ENCODE measurements at places on chromosomes 12 and 14.

DNA sequence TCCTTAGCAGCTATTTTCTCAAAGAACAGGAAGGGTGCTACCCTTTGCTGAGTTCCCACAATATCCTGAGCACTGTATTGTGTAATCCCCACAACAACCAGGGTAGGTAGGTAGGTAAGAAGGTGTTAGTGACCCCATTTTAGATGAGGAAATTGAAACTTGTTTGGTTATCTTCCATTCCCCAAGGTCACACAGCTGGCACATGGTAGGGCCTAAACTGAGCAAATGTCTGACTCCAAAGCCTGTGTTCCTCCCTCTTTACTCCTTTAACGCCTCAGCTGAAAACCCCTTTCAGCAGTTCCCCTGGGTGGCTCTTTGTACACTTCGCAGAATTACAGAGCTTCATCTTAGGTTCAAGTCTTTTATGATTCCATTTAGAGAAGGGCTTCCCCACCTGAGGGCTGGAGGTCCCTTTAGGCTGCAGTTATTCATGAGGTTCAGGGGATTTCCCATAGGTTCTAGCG lies 26.5 kb upstream of the RIC8B start:
- DNase-seq, result no peak

DNA sequence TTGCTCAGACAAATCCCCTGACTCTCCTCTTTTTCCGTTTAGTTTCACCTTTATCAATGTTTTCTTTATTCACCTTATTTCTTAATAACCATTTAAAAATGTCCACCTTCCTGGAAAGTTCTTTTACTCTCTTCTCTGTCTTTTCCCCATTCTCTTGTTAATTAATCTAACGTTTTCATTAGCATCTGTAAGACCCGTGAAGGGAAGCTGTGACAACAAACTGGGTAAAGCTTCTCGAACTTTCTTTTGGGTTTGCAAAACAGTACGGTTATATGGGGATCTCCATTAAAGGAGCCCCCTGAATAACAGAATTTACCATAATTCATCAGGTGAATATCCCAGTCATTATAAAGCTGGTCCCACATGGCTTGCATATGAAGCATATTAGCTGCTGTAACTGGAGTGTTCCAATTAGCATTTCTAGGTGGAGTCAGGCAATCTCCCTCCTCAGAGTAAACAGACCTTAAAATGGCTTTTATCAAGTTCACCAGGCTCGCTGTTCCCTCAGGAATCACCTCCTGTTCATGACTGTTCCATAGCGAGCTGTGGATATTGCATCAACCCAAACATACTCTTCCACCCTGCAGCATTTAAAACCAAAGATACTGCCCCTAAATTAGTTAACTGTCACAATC lies 42.4 kb downstream of the TMEM30B start:
- no peak for DNase-seq

- DNase-seq, result no peak
Observed at GRCh38 chr14:103068351-103069073, 11.2 kb upstream of the CDC42BPB start.

- DNase-seq, result no peak
Observed at GRCh38 chr12:14164266-14164665, 182.9 kb upstream of the GRIN2B start.

DNA sequence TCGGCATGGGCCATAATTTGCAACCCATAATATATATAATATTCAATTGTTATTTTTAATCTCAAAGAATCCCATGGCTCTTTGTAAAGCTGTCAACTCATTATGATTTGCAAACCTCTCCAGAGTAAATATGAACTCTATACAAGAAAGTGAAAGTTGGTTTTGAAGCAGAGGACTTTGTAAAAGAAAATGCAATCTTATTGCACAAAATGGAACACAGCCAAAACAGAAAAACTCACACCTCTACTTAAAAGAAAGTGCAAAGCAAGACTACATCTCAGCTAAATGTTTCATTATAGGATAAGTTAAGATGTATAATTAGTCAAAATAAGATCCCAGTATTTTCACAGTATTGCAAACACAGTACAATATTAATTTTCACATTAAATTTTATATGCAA lies 111.2 kb upstream of the FLRT2 start:
- no peak for DNase-seq

DNA sequence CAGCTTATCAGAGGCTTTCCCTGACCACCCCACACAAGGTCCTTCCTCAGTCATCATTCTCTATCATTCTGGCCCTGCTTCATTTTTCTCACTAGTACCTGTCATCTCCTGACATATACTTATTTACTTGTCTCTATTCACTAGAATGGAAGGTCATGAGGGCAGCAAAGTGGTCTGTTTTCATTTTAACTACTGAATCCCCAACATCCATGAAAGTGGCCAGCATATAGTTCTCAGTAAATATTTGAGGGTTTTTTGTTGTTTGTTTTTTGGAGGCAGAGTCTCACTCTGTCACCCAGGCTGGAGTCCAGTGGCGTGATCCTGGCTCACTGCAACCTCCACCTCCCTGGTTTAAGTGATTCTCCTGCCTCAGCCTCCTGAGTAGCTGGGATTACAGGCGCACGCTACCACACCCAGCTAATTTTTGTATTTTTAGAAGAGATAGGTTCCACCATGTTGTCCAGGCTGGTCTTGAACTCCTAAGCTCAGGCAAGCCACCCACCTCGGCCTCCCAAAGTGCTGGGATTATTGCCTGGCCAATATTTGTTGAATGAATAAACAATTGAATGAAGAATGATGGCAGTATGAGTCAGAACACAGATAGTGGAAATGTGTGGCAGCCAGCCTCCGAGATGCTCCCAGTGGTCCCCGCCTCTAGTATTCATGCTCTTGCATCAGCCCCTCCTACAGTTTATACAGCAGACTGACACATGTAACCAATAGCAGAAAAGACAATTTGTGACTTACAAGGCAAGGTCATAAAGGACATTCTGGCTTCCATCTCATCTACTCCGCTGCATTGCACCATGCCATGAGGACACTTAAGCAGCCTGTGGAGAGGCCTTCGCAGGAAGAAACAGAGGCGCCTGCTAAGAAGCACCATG lies 7.0 kb upstream of the ANO6 start:
- no peak for DNase-seq
